ENCODE measurements at places on chromosomes 2 and 18.
A peak's percentile ranks its signal among the peaks of the same experiment; 100 is the strongest.

DNA sequence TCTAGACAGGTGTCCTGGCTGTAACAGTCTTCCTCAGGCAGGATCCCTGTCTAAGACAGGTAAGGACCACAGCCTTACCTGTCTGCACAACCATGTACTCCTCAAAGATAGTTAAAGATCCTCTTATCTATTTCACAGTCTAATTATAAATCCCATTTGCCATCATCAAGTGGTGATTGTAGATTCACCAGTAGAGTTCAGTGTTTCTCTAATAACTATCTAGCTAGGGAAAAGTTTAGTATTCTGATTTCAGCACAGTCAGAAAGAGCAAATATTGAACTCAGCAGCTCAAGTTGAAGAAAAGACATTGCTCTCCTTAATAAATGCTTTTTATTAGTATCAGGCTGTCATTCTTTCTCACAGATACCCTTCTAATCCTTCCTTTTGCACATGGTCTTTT lies 1305.5 kb upstream of the NXPH2 start:
- no peak for DNase-seq

DNA sequence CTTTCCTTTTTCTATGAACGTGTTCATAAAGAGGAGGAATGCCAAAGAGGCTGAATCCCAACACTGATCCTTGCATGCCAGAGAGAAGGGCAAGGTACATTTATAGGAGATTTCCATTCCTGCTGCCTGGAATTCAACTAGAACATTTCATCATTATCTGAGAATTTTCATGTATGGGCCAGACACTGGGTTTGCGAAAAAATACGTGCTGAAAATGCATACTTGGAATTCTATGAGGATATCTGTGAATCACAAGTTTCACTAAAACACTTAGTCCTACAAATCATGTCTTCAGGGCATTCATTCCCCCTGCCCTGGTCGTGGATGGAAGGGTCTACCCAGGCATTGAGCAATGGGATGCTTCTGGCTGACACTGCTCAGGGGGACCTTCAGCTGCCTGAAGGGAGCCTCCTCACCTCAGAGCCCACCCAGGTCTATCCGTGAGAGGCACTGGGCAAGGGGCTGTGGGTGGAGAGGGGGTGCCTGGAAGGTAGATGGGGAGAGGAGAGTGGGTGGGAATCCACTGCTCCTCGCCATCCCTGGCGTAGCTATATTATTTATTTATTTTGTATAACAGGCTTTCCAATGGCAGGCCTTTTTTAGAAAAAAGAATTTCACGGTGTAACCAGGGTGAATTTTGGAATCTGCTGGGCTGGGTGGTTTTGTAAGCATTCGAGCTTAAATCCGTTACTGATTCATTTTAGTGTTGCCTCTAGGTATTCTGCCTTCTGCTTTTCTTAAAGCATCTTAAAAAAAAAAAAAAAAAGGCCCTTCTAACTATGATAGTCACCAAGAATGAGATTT lies 560.6 kb upstream of the ID2 start:
- no peak for DNase-seq

DNA sequence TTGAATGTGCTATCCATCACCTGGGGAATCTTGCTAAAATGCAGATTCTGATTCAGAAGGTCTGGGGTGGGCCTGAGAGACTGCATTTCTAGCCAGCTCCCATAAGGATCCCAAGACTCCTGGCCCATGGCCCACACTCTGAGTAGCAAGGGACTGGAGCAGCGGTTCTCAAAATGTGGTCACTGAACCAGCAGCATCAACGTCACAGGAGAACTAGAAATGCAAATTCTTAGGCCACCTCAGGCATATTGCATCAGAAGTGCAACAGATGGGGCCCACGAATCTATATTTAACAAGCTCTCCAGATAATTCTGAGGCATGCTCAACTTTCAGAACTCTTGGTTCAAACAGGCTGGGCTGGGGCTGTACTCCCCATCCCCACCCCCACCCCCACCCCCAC lies 74.6 kb downstream of the DHRS9 start:
- no peak for DNase-seq

DNA sequence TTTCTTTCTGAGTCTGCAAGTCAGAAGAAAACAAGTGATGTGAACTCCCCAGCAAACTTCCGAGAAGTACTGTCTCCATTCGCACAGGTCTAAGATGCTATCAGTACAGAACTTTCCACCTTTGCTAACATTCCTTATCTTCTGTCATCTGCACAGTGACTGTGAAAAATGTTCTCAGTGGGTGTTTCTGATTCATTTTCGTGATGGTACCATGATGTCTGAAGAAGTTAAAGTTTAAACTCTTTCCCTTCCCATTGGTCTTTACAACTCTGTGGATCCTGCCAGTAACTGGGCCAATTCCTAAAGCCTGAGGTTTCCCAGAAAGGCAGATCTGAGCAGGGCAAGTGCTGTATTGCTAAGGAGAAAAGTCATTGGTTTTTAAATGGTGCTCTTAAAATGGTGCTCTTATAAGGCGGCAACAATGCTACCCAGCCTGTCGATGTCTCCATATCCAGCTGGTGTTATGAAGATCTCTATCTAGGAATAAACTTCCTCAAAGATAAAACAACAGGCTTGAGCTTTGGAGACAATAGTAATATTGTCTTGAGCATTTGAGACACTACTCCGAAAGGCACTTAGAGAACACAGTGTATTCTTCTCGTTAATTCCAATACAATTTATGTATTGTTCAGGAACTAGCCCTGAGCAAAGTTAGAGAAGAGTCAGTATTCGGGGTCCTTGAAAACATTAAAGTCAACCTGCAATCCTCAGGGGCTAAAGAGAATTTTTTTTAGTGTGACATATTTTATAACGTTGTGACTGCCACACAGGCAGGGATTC lies 232.3 kb downstream of the OSR1 start:
- no peak for DNase-seq

DNA sequence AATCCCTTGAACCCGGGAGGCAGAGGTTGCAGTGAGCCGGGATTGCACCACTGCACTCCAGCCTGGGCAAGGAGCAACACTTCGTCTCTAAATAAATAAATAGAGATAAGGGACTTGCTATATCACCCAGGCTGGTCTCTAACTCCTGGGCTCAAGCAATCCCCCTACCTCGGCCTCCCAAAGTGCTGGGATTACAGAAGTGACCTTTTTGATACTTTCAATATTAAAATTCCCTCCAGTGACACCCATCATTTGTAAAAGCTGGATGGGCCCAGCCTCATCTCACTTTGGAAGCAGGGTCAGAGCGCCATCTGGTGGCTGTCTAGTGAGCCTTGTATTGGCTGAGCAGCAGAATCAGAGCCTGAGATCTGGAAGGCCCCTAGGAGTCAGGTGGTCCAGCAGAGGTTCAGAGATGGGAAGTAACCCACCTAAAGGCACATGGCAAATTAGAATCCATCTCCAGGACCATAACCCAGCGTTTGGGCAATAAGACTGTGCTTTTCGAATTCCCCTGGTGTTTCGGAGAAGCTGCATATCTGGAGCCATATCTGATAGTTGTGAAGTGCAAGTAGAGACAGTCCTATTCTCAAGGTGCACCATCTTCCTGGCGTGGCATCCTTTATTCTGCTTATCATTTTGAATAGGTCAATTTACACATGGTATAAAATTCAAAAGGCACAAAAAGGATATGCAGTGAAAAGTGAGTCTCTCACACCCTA lies 18.3 kb upstream of the SLC35F6 start:
- DNase-seq = peak; percentile 80

GRCh38 chr18:4068552-4069158 lies 386.5 kb downstream of the DLGAP1 start:
- DNase-seq = peak; percentile 41

DNA sequence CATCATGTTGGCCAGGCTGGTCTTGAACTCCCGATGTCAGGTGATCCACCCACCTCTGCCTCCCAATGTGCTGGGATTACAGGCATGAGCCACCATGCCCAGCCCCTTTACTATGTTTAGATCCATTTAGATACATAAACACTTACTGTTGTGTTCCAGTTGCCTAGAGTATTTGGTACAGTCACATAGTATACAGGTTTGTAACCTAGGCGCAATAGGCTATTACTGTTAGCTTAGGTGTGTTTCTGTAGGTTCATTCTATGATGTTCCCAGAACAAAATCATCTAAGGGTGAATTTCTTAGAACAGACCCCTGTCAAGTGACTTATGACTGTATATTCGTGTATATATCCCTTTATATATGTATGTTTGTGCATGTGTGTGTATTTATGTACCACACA lies 61.8 kb downstream of the MYCN start:
- no peak for DNase-seq

- no peak for DNase-seq
Measured at GRCh38 chr2:167140767-167141166, 252.5 kb downstream of the XIRP2 start.

GRCh38 chr2:109129921-109130722 lies 1.1 kb downstream of the SH3RF3 start:
- DNase-seq = no peak

DNA sequence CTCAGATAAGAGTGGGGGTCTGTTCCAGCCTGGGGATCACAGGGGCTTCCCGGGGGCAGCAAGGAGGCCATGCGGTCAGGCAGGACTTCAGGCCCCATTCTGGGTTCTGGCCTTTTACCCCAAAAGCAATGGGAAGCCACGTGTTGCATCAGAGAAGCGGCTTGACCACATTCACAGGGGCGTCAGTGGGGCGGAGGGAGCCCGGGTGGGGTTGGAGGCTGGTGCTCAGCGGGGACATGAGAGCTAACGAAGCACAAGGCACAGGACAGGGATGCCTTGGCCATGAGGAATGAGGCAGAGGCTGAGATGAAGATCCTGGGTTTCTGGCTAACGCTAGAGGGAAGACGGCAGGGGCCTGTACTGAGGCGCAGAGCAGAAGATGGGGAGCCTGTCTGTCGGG lies 6.1 kb downstream of the HJURP start:
- no peak for DNase-seq

DNA sequence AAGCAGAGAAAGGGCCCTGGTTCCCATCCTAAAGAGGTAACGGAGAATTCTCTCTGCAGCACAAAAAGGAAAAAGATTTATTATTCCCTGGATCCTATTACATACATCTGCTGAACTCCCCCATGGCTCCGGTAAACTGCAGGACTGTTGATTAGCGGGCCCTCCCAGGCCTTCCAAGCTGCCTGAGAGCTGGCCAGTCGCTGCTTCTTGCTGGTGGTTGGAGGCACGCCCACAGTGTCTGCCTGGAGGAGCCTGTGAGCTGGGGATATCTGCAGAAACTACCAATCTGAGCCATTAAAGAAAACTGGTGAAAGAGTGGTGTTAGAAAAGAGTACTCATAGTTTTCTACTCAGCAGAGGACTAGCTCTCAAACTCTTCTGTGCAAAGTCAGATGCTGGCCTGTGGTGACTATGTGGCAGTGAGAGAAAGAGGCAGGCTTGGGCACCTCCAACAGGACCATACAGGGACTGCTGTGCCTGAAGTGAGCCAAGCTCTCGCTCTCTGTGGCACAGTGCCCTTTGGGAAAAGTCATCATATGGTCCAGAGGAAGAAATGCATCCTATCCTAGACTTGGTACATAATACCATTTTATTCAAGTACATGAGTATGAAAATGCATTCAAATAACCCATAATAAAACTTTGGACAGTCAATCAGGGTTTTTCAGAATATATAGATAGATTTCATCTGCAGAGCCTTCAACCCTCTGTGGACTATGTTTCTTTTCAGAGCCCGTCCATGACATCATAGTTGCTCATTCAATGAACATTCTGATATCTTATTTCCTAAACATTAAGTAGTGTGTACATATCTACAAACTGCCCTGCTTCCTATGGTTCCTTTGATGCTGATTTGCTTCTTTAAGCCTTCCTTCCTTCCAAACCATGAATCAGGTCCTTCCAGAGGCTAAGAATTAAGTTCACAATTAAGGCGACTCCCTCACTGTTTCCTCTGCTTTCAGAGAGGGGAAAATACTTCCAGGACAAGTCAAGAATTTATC lies 242.0 kb upstream of the LYPD1 start:
- no peak for DNase-seq

GRCh38 chr2:105597806-105598803 lies 146.6 kb upstream of the NCK2 start:
- no peak for DNase-seq

DNA sequence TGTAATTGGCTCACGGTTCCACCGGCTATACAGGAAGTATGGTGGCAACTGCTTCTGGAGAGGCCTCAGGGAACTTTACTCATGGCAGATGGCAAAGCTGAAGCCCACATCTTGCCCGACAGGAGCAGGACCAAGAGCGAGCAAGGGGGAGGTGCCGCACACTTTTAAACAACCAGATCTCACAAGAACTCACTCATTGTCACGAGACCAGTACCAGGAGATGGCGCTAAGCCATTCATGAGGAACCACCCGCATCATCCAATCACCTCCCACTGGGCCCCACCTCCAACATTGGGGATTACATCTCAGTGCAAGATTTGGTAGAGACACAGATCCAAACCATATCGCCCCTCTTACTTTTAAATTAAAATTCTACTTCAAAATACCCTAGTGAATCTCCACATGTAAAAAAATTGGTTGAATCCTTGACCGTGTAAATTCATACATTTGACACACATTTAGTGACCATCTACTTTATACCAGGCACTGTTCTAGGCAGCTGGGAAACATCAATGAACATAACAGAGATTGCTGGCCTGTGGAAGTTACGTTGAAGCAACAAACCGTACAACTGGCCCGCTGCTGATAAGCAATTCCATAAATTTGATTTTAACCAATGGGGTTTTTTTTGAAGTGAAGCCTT lies 87.6 kb downstream of the ALPK2 start:
- DNase-seq = no peak

DNA sequence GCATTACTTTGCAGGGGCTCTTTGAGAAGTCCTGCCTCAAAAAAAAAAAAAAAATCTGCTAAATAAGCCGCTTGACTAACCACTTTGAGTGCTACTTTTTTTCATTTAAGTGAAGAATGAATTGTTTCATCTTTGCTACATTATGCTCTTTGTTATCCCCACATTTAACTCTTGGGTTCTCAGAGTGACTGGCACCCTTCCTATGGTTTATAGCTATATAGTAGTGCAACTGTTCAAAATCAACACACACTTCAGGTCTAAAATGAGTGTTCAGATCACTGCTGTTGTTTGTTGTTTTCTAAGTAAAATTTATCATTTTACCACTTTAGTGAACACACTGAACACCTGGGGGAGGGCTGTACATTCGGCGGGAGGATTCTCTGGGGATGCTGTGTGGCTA lies 13.6 kb downstream of the STPG4 start:
- DNase-seq = no peak

GRCh38 chr2:237213315-237214022 lies 127.8 kb downstream of the COPS8 start:
- DNase-seq = no peak

GRCh38 chr18:77145364-77145901 lies 12.8 kb upstream of the MBP start:
- DNase-seq = no peak

- DNase-seq = no peak
Measured at GRCh38 chr2:172667581-172668325, 67.9 kb upstream of the RAPGEF4 start.

DNA sequence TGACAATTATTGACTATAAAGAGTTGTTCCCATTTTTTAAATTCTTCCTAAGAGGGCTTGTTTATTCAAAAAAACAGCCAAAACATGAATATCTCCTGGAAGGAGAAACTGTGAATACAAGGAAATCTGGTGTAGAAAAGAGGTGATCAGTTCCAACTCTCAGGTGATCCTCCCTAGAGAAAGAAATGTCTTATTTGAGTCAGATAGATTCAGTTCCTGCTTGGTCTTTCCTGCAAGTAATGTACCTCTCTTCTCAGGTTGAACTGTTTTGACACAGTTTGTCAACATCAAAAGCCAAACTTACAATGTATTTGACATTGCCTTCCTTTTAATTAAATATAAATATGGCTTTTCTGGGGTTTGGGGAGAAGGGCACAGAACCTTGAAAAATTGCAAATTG lies 567.4 kb downstream of the ARHGAP15 start:
- no peak for DNase-seq

Data from stimulated activated CD4-positive, alpha-beta T cell treated with anti-CD3 and anti-CD28 coated beads, Interleukin-12 subunit alpha, Interleukin-12 subunit beta, amount 100 ng/mL, for 48 hours (primary cell).